ENCODE measurements at places on chromosomes 3 and 15.

- no peak for DNase-seq
Measured at GRCh38 chr15:71688509-71689094, 121.8 kb upstream of the NR2E3 start.

GRCh38 chr3:141421639-141422319 lies 53.5 kb downstream of the ZBTB38 start:
- DNase-seq: no peak

GRCh38 chr15:96460106-96460505 lies 129.6 kb downstream of the NR2F2 start:
- no peak for DNase-seq

DNA sequence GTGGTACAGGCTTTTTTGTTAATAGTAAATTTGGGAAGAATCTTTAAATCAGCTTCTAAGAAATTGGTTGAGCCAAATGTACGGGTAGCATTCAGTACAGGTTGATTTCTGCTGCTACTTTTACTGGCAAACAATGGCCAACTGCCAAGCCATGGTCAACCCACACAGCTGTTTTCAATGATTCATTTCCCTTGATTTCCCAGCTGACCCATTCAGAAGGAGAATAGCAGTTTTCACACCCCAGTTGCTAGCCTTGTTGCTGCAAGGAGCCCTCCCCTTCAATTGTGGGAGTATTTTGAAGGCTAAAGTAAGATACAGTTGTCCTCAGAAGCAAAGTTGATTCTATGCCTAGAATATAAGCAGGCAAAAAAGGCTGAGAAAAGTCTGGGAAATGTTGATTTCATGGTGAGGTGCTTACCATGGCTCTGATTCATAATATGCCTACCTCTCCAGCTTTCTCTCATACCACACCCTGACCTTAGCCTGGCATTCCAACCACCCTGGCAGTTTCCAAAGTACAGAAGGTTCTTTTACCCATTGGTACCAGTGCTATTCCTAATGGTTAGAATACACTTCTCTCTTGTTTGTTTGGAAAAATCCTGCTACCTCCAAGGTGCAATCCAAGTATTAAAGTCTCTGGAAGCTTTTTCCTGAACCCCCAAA lies 320.3 kb upstream of the TGFBR2 start:
- DNase-seq: peak; percentile 50

DNA sequence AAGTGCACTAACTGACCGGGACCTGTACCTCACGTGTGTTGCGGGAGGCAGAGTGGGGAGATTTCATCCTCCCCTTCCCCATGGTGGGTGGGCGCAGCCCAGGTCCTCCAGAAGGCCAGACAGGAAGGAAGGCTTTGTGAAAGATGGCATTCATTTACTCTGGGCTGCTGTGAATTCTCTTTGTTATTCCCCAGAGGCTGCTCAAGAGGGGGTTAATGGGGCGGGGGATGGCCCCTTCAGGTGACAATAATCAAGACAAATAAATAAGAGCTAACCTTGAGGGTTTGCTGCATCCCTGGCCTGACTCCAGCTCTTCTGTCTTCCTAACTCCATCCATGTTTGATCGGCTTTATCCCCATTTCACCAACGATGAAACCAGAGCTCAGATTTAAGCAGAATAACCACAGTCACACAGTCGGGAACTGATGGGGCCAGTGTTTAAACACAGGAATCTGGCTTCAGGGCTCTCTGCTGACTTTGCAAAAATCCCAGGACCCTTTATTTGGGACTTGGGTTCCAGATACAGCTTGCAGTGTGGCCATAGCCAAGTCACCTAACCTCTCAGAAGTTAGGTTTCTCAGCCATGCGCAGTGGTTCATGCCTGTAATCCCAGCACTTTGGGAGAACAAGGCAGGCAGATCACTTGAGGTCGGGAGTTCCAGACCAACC lies 16.5 kb downstream of the PIF1 start:
- no peak for DNase-seq
